ENCODE measurements at places on chromosomes 11 and 22.

GRCh38 chr22:49449811-49450446 lies 377.7 kb downstream of the BRD1 start:
- no peak for DNase-seq

GRCh38 chr22:22111267-22111751 lies 128.7 kb upstream of the TOP3B start:
- DNase-seq = no peak

DNA sequence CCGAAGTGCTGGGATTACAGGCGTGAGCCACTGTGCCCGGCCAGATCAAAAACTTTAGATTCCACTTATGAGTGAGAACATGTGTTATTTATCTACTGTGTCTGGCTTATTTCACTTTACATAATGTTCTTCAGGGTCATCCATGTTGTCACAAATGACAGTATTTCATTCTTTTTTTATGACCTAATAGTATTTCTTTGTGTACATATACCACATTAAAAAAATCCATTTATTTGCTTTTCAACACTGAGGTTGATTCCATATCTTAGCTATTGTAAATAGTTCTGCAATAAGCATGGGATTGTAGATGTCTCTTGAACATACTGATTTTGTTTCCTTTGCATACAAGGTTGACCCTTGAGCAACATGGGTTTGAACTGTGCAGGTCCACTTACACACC lies 13.2 kb upstream of the SCGB1D1 start:
- no peak for DNase-seq

DNA sequence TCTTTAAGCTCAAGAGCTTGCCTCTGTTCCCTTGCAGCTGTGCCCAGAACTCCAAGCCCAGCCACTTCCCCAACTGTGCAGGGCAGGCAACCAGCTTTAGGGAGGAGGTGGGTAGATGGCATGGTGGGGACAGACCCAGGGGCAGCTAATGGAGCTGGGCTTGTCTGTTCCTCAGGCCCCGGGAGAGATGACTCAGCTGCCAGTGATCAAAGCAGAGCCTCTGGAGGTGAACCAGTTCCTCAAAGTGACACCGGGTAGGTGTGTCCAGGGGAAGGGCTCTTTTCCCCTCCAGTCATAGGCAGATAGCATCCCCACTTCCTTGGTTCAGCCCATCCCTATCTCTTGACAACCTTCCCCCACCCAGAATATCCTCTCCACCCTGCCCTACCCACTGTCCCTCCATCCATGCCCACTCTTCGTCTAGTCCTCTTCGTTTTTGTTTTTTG lies 32.4 kb downstream of the CREB3L1 start:
- no peak for DNase-seq

- no peak for DNase-seq
Measured at GRCh38 chr11:12152321-12152720, 41.9 kb downstream of the MICAL2 start.

All from activated CD4-positive, alpha-beta T cell treated with anti-CD3 and anti-CD28 coated beads, Interleukin-2, amount 50 U/mL, for 1 hour (primary cell).